Cardiac fibroblast (primary cell): ENCODE measurements at places on chromosomes 6 and 20.

DNA sequence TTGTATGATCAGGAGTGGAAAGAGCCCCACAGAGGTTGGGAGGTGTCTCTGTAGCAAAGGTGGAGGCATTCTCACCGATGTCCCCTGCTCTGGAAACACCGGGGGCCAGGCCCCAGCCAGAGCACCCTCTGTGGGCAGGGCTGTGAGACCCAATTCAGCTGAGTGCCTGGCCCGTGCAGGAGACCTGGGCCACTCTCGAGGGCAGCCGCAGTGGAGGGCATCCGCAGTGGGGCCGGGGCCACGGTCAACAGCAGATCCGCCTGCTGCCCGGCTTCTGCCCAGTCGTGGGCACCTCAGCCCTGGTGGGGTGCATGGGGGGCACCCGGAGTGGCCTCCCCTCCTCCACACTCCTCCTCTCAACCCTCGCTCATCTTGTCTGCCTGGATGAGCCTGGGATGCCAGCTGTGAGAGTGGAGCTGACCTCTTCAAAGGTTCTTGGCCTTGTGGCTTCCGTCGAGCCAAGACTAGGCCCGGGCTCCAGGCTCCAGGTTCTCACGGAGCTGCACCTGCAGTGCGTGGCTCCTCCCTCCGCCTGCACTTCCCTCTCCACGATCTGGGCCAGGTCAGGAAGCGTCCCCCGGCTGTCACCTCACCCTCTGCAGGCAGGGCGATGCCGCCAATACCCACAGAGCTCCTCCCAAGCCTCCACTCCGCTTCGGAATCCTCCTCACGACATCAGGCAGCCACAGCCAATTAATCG, 134.8 kb downstream of the TAF4 start:
- no peak for DNase-seq

GRCh38 chr6:32436995-32437836, 2.5 kb upstream of the HLA-DRA start:
- peak; percentile 35 for DNase-seq

- no peak for DNase-seq
These were observed 24.4 kb upstream of the SLC17A3 start for GRCh38 chr6:25898289-25898977.

DNA sequence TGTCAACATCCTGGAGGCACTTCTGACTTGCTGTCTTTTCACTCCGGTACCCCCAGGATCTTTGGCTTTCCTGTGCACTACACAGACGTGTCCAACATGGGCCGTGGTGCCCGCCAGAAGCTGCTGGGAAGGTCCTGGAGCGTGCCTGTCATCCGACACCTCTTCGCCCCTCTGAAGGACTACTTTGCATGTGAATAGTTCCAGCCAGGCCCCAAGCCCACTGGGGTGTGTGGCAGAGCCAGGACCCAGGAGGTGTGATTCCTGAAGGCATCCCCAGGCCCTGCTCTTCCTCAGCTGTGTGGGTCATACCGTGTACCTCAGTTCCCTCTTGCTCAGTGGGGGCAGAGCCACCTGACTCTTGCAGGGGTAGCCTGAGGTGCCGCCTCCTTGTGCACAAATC, 12.0 kb upstream of the MAPRE1 start:
- no peak for DNase-seq

DNA sequence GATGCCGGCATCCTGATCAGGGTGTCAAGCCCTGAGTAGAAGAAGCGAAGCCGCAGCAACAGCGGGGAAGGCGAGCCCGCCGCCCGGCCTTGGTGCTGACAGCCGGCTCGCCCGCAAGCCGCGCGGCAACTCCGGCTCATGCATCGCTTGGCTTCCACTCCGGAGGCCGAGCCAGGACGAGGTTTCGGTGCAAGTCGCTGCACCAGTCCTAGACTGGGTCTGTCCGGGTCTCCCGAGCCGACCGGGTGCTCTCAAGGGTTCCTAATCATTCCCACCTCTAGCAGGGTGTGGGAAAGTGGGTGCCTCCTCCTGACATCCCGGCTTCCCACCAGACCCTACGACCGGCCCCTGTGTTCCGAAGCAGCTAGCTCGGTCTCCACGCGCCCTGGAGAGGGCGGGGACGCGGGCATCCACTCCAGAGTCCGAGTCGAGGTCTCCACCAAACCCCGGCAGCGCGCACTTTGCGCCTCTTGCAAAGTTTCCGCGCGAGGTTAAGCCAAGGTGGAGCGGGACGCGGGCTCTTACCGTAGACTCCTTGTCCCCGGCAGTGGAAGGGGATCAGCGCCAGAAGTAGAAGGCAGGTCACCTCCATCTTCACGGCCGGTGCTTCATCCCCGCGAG, 1.4 kb downstream of the MDGA1 start:
- DNase-seq = peak; percentile 49
